Effector memory CD8-positive, alpha-beta T cell (primary cell): ENCODE measurements at places on chromosomes 16 and 17.

- no peaks in the 10 kb centered on the region for H3K4me1 ChIP-seq
- no peak for DNase-seq
- H3K27ac ChIP-seq = no peak overlapping the region
- no peaks in the 10 kb centered on the region for H3K27me3 ChIP-seq
- H3K36me3 ChIP-seq = no peaks in the 10 kb centered on the region
- H3K4me3 ChIP-seq = no peak overlapping the region
These were observed 1991.2 kb downstream of the TP53TG3F start for GRCh38 chr16:35450648-35451047.

DNA sequence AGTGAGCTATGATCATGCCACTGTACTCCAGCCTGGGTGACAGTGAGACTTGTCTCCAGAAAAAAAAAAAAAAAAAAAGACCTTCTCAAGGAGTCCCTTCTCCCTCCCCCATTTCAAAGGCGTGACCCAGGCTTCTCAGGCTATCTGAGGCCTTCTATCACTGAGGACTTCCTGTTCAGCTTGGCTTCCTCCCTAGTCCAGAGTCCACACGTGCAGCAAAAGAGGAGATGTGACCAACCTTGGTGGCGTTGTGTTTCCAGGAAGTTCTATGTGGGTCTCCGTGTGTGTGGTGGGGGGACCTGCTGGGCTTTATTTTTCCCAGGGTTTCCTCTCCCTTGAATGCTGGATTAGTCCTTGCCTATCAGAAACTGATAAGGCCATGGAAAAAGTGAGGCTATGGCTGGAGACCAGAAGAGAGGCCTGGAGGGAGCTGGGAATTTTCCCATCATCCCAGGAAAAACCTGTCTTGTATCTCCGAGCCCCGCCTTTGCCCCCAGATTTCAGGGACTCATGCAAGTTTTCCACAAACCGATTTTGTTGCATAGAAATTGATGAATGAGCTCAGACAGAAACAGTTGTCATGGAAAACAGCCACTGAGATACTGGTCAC is 148.1 kb downstream of the SALL1 start:
- peaks cover 31% of the 10 kb centered on the region for H3K27me3 ChIP-seq
- no peak overlapping the region for H3K27ac ChIP-seq
- no peak for DNase-seq
- H3K4me1 ChIP-seq = no peaks in the 10 kb centered on the region

DNA sequence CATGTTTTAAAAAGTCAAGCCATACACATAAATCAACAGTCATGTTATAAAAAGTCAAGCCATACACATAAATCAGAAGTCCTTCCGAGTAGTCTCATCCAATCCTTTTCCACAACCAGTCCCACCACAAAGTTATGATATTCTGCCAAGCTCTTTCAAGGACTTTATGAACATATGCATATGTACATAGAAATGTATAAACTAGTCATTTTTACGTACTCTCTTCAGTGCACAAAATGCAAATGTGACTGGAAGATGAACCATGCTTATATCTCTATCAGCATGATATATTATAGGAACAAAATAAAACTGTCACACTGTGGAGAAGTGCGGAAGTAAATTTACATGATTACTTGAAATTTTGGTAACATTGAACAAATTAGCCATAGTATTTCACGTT is 200.9 kb downstream of the CNTNAP4 start:
- no peak overlapping the region for H3K4me3 ChIP-seq
- H3K27ac ChIP-seq = no peak overlapping the region
- no peaks in the 10 kb centered on the region for H3K4me1 ChIP-seq
- DNase-seq = no peak
- H3K36me3 ChIP-seq = no peaks in the 10 kb centered on the region

DNA sequence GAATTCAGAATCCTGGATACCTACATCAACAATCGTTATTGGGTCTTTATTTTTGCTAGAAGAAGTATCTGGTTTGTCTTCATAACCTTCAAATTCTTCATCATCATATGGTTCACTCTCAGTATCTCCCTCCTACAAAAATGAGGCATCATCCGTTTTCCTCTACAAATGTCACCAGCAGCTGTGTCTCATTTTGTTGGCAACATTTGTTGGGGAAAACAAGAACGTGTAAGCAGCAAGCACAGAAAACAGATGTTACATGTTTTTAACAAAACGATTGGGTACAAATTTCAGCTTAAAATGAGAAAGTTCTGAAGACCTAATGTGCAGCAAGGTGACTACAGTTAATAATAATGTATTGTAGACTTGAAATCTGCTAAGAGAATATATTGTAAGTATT is 8.7 kb downstream of the CCDC47 start:
- H3K27me3 ChIP-seq = no peaks in the 10 kb centered on the region
- no peak overlapping the region for H3K27ac ChIP-seq
- H3K36me3 ChIP-seq = peaks cover 73% of the 10 kb centered on the region
- H3K4me3 ChIP-seq = no peak overlapping the region
- no peak for DNase-seq

- no peak overlapping the region for H3K27ac ChIP-seq
- peaks cover 12% of the 10 kb centered on the region for H3K36me3 ChIP-seq
- peaks cover 16% of the 10 kb centered on the region for H3K4me1 ChIP-seq
- no peak for DNase-seq
- H3K27me3 ChIP-seq = no peaks in the 10 kb centered on the region
These were observed 8.2 kb downstream of the IGFBP4 start for GRCh38 chr17:40451420-40451819.

- peaks cover 77% of the 10 kb centered on the region for H3K27me3 ChIP-seq
- no peaks in the 10 kb centered on the region for H3K36me3 ChIP-seq
- no peak within 1 kb of the TSS for H3K27ac ChIP-seq
- H3K4me1 ChIP-seq = no peaks in the 10 kb centered on the region
- no peak within 1 kb of the TSS for H3K4me3 ChIP-seq
- no peak for DNase-seq
These were observed at the start of gene LPO for GRCh38 chr17:58238147-58238634. LPO (plus strand) TSS chr17:58238584; CDS start chr17:58242980, 4,396 bp downstream.

GRCh38 chr16:66378741-66379570 is 12.5 kb downstream of the CDH5 start:
- peaks cover 5% of the 10 kb centered on the region for H3K4me1 ChIP-seq
- H3K4me3 ChIP-seq = no peak overlapping the region
- H3K36me3 ChIP-seq = no peaks in the 10 kb centered on the region
